ENCODE measurements at places on chromosomes 12 and 14.

DNA sequence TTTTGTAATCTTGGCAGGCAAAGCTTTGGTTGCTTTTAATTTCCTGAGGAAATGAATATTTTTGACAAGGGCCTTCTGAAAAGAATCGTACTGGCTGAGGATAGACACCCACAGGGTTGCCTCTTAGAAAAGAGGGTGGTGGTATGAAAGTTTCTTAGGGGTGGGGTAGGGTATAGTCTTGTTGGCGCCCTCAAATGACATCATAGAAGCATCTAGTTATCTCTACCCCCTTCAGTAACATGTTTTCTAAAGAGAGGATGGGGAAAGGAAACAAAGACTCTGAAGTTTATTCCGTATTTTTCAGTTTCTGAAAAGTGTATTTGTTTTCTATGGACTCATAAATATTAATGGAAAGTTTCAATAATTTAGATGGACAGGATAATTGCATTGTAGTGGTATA lies 13.7 kb downstream of the PRKCH start:
- DNase-seq, result no peak

- no peak for DNase-seq
Observed at GRCh38 chr12:68832504-68832867, 24.5 kb downstream of the MDM2 start.

- DNase-seq, result no peak
Observed at GRCh38 chr12:60415351-60415750, 819.5 kb downstream of the SLC16A7 start.

DNA sequence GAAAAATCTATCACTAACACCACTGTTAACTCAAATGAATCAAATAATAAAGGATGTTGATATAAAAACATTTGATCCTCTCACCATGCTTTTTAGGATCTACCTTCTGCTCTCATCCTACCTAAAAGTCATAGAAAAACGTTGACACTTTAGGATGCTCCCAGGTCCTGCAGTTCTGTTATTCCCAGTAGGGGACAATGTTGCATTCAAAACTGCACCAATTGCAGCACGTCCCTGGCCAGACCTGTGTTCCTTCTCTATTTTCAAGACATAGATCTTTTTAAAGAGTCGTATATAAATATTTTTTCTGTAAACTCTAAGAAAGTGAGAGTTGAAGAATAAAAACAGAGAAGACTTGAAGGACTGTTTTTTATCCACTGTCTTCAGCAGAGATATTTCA lies 8.8 kb downstream of the AICDA start:
- DNase-seq, result no peak

GRCh38 chr14:77151918-77152588 lies 10.5 kb upstream of the ZDHHC22 start:
- no peak for DNase-seq

DNA sequence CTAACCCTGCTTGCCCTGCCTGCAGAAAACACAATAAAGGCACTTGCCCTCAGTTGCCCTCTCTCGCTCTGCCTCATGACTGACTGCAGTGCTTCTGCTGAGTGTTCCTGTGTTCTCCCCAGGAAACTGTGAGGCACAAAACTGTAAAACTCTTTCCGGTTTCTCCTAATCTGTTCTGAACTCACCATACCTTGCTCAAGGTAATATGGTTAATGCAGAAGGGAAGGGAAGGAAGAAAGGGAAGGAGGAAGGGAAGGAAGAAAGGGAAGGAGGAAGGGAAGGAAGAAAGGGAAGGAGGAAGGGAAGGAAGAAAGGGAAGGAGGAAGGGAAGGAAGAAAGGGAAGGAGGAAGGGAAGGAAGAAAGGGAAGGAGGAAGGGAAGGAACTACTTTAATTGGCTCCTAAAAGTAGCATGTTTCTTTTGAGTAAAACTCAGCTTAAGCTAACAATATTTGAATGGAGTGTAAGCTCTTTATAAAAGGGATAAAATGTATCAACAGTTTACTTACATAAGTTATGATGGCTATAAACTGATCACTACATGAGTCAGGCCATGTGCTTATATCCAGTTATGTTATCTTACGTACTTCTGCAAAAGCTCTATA lies 334.0 kb upstream of the CLEC14A start:
- DNase-seq, result no peak

GRCh38 chr14:21974741-21975140 lies 301.1 kb upstream of the OR4E1 start:
- DNase-seq, result no peak

GRCh38 chr14:75381642-75382041 lies 46.2 kb upstream of the JDP2 start:
- no peak for DNase-seq

- no peak for DNase-seq
Observed at GRCh38 chr14:29232153-29232552, 465.6 kb downstream of the FOXG1 start.

GRCh38 chr12:105427883-105428282 lies 97.4 kb downstream of the C12orf75 start:
- DNase-seq, result no peak

DNA sequence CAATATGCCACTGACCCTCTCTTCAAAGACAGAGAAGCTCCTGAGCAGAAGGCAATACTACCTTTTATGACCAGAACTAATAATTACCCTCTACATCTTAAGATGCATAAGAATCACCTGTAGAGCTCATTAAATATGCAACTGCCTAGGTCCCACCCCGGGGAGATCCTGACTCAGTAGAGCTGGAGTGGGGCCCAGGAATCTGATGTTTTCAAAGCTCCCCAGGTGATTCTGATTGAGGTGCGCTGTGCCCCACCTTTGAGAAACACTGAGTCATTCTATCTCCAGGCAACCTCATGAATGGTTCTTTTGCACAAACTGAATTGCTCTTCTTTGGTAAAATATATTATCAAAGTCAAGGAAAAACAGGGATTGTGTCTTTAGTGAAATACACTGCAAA lies 149.3 kb upstream of the BMP4 start:
- DNase-seq, result no peak

GRCh38 chr14:95234426-95234825 lies 77.1 kb upstream of the DICER1 start:
- no peak for DNase-seq

DNA sequence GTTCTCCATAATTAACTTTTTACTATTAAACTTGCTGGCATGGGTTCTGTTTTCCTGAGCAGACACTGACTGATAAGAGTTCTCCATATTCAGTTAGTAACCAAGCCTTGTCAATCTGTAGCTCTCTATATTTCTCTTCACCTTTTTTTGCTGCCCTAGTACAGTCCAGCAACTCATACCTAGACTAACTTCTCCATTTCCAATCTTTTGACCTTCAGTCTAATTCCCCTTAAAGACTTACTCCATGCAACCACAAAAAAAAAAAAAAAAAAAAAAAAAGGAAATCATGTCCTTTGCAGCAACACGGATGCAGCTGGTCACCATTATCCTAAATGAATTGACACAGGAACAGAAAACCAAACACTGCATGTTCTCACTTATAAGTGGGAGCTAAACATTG lies 125.7 kb upstream of the KRAS start:
- DNase-seq, result no peak

DNA sequence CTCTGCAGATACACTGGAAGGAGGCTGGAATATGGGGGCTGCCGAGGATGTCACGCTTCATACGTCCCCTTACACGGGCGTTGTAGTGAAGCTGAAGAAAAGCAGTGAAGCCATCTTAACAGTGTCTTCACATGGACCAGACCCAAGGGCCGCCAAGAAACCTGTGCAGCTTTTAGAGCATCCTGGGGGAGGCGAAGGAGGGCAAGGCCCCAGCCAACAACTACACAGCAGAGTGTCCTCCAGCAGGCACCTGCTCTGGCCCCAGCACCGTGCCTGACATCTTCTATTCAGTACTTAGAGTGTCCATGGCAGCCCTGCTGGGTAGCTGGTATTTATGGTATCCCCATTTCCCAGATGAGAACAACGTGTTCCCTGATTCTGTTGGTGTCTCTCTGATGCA lies 48.9 kb upstream of the RIN3 start:
- no peak for DNase-seq

- DNase-seq, result no peak
Observed at GRCh38 chr12:11717519-11717961, 68.1 kb downstream of the ETV6 start.

GRCh38 chr12:27185234-27186021 lies 58.7 kb upstream of the STK38L start:
- DNase-seq, result no peak

GRCh38 chr12:20549108-20549719 lies 145.9 kb upstream of the SLCO1C1 start:
- DNase-seq, result no peak

- DNase-seq, result no peak
Observed at GRCh38 chr12:94855853-94856252, 147.6 kb downstream of the NDUFA12 start.

- no peak for DNase-seq
Observed at GRCh38 chr12:66679461-66680084, 697 bp upstream of the GRIP1 start.

All from SIG-M5 (cell line).